ENCODE measurements at places on chromosomes 3 and 15.

DNA sequence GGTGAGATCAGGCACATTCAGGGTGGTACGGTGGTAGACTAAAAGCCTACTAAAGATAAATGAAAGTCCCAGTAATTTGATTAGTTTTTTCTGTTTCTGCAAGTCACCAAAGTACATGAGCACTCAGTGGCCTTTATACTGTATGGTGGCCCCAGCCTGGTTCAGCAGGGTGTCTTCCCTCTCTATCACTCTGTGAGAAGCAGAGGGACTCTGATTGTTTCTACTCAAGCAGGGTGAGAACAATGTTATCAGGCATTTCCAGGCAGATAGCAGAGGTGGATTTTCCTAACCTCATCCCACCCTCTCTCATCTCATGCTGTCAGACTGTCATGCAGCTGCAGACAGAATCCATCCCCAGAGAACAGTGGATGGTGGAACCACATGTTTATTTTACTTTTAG is 71.5 kb upstream of the BFSP2 start:
- no peak for DNase-seq

DNA sequence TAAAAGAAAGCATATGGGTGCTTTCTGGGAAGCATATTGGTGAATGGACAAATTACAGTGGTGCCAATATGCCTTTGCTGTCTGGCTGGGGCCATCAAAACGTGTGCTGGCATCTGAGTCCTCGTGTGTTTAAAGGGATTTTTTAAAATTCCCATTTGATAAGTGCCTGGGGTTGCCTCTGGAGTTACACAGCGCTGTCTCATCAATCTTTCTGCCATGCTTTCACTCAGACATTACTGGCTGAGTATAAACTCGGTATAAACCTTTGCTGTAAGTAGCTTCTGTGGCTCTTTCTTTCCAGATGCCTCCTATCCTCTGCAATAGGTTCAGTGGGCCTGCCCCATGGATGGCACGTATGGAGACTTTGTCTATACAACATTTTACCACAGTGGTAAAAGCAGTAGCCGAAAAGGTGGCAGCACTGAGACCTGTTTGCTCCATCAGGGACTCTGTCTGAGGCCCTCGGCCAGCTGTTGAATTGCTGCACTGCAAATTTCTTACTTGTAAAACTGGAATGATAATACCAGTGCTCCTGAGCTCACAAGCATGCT is 195.5 kb downstream of the LPP start:
- DNase-seq, result peak; percentile 17

DNA sequence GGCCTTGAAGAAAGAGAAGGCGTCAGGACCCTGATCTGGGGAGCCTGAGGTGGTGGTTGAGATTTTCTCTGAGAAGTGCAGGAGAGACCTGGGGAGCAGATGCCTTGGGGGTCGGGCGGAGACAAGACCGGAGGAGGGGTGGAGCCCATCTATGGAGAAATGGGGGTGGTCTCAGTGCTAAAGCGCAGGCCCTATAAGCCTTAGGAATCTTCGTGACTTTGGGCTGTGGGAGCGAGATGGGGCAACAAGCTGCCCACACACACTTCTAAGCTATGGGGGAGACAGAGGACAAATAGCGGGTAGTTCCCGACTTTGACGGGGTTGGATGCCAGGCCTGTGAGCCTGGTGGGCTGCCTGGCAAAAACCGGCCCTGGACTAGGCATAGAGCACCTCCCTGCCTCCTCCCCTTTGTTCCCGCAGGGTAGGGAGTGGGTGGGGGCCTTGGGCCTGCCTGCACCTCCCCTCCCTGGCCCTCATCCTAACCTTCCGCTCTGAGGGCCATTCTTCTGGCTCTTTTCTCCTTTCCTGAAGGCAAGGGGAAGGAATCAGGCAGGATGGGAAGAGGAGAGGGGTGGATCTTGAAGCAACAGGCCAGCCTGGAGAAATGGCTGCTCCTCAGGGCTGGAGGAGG is 880 bp downstream of the NISCH start:
- DNase-seq, result peak; percentile 29

- DNase-seq, result no peak
Observed at GRCh38 chr3:153090973-153091372, 71.1 kb upstream of the RAP2B start.

DNA sequence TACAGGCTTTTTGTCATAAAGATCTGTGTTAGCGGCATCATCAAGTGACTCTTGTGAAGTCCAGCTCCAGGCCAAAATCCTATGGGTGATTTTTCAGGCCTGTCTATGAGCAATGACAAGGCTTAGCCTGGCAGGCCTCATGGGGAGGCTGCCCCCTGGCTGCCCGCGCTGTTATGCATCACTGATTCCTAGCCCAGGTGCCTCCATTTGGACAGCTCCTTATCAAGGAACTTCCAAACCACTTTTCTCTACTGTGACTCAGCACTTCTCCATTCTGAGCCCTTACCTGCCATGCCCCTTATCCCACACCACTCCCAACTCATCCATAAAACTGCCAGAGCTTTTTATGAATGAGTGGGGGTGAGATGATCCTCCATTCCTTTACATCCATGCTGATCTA is 91.5 kb upstream of the C3orf80 start:
- peak; percentile 47 for DNase-seq

GRCh38 chr3:72388117-72388516 is 460.1 kb downstream of the SHQ1 start:
- DNase-seq, result no peak

DNA sequence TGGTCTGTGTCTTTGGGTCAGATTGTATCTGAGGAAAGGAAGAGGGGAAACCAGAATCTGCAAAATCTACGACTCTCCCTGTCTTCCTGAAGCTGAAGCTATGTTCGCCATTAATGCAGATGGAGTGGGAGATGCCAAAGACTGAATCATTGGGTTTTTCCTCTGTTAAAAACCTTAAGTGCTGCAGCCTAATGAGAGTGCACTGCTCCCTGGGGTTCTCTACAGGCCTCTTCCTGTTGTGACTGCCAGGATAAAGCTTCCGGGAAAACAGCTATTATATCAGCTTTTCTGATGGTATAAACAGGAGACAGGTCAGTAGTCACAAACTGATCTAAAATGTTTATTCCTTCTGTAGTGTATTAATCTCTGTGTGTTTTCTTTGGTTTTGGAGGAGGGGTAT is 24.0 kb downstream of the RMDN3 start:
- no peak for DNase-seq

DNA sequence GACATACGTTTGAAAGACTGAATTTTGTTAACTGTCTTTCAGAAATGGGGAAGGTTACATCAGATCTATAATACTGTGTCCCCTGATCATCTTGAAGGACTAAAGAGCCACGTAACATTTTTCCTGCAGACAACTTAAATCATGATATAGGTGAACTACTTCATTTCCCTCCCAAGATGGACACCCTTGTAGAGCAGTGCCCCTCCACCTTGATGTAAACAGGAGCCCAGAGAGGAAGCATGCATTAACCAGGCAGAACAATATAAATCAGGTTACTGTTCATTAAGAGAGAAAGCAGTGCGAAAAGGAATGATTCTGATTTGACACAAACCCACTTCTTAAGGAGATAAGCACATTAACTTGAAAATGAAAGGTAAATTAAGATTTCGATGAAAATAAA is 36.1 kb downstream of the USP3 start:
- DNase-seq, result no peak

GRCh38 chr15:29268706-29269484 is 727 bp downstream of the NSMCE3 start:
- DNase-seq, result peak; percentile 12

- DNase-seq, result peak; percentile 33
Observed at GRCh38 chr15:48703544-48703943, 58.0 kb upstream of the FBN1 start.

DNA sequence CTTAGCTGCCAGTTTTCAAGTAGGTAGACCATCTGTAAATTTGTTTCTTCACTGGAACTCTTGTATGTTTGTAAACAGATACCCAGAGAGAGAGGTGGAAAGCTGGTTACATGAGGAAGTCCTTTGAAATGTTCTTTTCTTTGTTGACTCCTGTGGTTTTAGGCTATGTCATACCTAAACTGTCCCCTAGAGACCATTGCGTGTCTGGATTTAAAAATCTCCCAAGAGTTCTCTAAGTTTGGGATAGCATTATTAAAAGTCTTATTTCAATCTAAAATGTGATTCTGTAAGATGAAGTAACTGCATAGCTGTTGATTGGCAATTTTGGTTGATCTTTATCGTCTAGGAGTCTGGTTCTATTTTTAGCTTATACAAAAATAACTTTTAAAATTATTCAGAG is 127.2 kb downstream of the GHSR start:
- no peak for DNase-seq

- DNase-seq, result no peak
Observed at GRCh38 chr3:46056686-46057085, 29.4 kb upstream of the XCR1 start.

DNA sequence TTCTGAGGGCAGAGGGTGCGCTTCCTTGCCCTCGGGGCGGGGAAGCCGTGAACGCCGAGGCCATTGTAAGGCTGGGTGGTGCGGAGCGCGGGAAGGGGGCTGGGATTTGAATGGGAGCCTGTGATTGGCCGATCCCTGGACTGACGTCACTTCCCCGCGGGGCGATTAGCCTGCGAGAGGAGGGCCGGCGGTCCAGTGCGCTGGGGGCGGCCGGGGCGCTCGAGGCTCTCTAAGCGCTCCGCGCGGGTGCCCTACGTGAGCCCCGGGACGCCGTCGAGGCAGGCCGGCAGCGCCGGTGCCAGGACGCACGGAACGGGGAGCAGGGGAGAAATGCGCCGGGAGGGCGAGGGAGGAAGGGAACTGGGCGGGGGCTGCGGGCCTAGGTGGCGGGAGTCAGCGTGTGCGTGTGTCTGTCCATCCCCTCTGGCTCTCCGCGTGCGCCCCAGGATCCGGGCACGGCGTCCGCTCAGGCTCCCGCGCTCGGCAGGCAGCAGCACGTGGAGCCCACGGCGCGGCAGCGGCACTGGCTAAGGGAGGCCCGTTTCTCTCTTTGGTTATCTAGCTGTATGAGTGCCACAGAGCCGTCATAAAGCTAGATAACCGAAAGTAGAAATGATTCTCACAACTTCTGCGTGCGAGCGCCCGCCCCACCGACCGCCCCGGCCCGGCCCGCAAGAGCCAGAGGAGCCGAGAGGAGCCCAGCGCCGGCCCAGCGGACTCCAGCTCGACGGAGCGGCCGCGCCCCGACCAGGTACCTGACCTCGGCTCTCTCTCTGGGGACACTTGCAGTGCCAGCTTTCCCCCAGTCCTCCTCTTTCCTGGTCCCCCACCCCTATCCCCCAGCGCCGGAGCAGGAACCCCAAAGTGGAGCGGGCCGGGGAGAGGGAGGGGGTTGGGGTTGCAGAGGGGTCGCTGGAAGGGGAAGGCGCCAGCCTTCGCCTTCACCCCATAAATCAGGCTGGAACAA is 33.1 kb upstream of the POLG start:
- DNase-seq, result peak; percentile 88

DNA sequence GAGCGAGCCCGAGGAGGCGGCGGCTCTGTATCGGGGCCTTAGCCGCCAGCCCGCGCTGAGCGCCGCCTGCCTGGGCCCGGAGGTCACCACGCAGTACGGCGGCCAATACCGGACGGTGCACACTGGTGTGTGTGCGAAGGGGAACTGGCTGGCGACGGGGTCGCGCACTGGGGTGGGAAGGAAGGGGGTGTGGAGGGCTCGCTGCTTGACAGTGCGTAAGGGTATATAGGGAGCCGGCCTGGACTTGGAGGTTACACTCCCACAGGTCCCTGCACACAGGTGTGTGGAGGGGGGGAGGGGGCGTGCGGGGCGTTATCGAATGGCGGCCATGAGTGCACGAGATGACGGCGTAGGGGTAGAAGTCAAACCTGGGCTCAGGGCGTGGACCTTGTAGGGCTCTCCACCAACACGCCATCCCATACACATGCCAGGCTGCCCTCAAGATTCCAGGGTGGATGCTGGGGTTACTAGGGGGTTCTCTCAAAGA is 389 bp downstream of the APEH start:
- DNase-seq, result no peak

DNA sequence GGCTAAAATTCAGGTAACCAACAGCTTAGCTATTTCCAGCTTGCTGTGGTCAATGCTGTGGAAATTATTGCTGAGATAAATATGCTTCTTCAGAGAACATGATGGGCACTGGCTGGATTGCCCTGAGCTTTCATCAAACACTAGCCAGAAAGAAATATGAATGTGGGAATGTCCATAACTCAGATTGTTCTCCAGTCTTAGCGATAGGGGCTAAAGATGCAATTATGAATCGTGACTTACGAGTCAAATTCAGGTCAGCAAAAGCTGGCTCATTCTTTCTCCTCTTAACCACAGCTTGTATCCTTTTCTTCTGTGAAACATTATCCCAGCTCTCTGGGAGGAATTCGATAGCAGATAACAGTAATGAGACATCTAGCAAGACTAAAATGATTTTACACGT is 307.6 kb downstream of the RYR3 start:
- DNase-seq, result peak; percentile 5

GRCh38 chr3:138323971-138324370 is 5.7 kb downstream of the NME9 start:
- no peak for DNase-seq

- peak; percentile 35 for DNase-seq
Observed at GRCh38 chr15:51750792-51751696, at the start of gene TMOD2. TMOD2 (plus strand) TSS chr15:51751597; CDS start chr15:51766442, 14,845 bp downstream.

GRCh38 chr15:27401471-27401870 is 430.5 kb downstream of the GABRG3 start:
- no peak for DNase-seq

GRCh38 chr3:26989037-26989436 is 366.5 kb downstream of the LRRC3B start:
- no peak for DNase-seq

- DNase-seq, result peak; percentile 67
Observed at GRCh38 chr3:122421101-122421500, 5.2 kb upstream of the WDR5B start.

GRCh38 chr15:58498821-58499580 is 67.2 kb downstream of the LIPC start:
- peak; percentile 78 for DNase-seq

DNA sequence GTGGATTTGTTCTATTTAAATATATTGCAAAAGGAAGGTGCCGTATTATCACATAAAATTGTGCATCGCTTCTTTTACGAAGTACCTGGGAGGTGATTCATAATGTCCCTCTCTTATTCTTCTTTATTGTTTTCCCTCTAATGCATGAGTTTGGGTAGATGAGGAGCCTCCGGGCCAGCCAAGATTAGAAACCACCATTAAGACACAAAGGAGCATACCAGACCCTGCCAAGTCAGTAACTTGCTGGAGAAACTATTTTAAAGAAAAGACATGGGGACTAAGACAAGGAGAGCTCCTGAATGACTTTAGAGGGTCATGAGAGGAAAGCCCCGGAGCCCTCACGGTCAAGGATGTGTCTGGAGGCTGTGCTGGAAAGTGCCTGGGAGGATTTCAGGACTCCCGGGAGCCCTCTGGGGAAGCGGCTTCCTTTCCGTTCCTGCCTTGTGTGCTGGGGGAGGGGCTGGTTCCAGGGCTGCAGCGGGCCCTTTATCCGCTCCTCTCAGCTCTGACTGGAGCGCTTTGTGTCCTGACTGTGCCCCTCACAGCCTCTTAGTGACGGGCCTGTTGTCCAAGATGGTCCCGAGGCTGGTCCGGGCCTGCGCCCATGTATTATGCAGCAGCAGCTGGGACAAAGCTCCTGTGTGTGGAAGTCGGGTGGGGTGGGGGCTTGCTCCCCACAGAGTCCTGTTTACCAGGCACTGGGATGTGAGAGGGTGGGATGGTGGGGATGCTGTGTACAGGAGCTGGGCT is 35.7 kb downstream of the CORO2B start:
- DNase-seq, result no peak

Data from trophoblast cell (in vitro differentiated cells and primary cell).